ENCODE measurements at places on chromosomes 12 and 14.

DNA sequence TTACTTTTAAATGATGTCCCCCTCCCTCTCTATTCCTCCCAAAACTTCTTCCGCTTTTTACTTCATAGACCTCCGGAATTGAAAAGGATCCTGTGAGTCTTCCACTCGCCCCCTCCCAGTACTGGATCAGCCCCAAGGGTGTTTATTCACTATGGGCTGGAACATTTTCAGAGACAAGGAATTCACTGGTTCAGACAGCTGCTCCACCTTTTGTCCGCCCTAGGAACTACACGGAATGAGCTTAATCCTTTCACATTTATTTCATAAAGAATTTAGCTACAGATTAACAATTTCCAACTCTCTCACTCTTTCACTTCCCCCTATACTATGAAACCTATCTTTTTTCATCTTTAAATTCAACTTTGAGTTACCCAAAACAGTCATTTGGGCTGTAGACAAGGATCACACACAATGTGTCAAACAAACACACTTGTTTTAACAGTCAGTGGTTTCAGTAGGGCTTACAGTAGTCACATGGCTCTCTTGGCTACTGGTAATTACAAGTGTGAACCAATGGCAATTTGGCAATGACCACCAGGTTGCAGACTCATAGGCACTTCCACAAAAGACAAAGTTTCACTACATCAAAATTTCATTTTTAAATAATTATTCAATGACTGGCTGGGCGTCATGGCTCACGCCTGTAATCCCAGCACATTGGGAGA is 20.6 kb downstream of the CNIH1 start:
- DNase-seq = no peak

DNA sequence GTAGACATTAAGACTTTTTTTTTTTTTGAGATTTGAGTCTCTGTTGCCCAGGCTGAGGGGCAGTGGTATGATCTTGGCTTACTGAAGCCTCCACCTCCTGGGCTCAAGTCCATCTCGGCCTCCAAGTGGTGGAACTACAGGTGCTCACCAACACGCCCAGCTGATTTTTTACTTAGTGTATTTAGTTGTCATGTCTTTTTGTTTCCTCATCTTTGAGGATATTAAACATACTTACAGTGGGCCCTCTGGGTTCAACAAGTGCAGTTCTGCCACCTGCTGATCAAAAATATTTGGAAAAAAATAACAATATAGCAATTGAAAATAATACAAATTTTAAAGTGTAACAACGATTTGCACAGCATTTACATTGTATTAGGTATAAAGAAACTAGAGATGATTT is 4.4 kb upstream of the B4GALNT1 start:
- no peak for DNase-seq

DNA sequence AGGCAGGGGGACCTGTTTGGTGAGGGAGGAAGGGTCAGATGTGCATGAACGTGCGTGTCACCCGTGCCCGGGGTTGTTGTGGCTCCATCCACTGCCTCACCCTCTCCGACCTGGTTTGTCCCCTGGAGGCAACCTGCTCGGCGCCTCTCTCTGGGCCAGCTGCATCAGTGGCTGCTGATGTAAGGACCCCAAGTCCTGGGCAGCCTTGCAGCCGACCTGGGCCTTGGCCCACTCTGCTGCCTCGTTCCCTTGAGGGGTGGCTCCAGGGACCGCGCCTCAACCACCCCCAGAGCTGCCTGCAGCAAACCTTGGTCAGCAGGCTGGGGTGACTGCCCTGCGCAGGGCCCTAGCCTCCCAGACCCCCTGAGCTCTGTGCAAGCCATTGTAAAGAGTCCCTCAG is 351.7 kb downstream of the TMEM121 start:
- DNase-seq = no peak

GRCh38 chr12:10454531-10454930 is 1.4 kb upstream of the KLRC1 start:
- DNase-seq = no peak

- DNase-seq = no peak
Observed at GRCh38 chr12:3896801-3897351, 23.7 kb upstream of the PARP11 start.

- peak; percentile 82 for DNase-seq
Observed at GRCh38 chr12:123457980-123458779, at the start of gene SNRNP35. TSS of gene SNRNP35 (plus strand) at chr12:123458139. CDS start at chr12:123465541, 7,402 bp downstream.

DNA sequence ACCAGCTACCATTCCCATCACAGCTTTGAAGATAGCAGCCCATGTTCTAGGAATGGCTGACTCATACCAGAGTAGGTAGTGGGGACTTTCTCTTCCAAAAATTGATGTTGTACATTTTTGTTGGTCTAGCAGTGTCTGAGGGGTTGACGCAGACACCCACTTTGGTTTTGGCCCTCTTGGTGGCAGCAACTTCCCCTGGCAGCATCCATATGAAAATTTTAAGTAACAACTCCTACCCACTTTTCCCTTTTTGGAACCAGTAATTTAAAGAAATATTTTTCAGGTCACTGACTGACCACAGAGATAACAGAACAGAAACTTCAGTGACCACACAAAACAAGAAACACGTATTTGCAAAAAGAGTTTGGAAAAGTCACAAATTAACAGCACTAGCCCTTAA is 162.0 kb upstream of the TMCC3 start:
- DNase-seq = no peak

DNA sequence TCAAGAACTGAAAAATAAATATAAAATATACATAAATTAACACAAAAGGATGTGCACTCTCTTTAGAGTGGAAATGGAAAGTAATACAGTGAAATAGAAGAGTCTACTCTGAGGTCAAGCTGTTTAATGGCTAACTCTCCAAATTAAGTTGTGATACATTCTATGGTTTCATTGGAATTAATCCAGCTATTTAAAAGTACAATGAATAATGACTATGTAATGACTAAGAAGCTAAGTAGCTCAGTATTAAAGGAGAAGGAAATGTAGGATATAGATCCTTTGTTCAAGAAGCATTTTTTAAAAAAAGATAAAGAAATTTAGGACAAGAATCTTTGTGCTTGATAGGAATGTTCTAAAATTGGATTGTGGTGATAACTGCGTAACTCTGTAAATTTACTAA is 85.3 kb downstream of the LRP6 start:
- no peak for DNase-seq

- no peak for DNase-seq
Observed at GRCh38 chr12:80189241-80189640, 89.9 kb downstream of the OTOGL start.

DNA sequence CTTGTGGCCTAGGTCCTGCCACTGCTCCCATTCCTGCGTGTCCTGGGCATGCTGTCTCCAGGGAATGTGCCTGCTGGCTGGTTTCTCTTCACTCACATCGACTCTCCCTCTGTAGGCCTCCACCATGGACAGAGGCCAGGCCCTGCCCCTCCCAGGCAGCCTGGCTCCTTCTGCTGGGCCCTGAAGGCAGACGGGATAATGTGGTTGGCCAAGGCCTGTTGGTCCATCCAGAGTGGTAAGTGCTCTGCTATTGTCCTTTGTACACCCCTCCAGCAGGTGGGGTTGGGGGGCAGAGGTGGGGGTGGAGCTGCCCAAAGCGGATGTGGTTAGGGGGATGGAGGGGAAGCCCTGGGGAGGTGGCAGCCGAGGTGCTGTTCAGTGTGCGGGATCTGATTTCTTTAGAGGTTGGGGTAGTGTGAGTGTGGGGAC is 9.5 kb upstream of the NR4A1 start:
- DNase-seq = no peak

GRCh38 chr14:57122129-57122528 is 146.6 kb downstream of the EXOC5 start:
- no peak for DNase-seq

DNA sequence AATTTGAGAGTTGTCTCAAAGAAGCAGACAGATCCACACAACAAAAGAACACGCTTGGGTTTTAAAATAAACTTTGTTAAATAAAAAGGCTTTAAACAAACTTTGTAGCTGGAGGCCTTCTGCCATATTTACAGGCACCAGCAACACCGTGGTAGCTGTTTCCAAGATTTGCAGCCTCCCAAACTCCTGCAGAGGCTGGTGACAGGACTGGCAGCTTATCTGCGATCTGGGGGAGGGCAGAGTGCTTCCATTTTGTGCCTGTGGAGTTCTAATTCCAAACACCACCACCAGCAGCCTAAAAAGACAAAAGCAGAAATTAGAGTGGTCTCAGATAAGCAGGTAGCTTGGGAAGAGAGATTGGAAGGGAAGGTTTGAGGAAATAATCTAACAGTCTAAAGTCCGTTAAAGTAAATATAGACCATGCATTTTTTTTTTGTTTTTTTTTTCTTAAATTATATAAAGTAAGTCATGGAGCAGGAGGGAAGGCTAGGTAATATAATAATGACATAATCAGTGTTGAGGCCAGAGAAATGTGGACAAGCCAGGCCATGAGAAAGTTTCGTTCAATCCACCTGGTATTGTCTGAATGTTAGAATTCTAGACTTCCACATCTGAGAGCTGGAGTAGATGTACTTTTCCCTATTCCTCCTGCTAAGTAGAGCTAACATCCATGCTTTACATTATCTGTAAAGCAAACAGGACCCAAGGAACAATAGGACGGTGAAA is 69.6 kb upstream of the TMEM132D start:
- no peak for DNase-seq

DNA sequence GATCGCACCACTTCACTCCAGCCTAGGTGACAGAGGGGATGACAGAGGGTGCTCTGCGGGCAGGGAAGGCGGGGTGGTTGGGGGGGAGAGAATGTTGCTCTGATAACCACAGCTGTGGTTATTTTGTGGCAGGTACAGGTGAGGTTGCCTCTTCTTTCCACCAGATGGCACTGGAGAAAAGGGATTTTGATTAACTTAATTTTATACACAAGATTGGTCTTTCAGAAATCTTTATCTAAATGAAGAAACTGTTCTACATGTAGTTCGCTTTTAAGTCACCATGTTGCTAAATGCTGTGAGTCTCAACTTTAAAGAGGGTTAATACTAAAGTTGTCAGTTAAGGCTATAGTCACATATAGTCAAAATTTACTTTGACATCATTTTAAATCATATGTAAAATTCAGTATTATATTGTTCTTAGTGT is 25.7 kb downstream of the FGF23 start:
- peak; percentile 21 for DNase-seq

- no peak for DNase-seq
Observed at GRCh38 chr12:56315249-56315621, 553 bp downstream of the CNPY2 start.

DNA sequence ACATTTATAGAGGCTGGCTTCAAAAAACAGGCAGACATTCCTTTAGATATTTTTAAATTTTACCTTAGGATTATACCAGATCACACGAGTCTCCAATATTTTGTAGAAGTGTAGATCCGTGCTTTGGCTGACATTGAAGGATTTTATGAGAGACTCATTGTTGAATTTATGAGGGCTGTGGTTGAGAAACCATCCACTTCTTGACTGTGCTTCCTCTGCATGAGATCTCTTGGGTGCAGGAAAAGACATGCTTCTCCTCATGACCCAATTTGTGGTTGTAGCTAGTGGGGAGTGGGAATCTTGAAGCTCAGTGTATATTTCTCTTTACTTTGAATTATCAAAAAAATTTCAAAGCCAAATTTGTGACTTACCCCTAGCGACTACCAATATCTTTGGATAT is 36.7 kb upstream of the NKX2-8 start:
- DNase-seq = no peak

- no peak for DNase-seq
Observed at GRCh38 chr12:65956056-65956738, 131.9 kb downstream of the HMGA2 start.

GRCh38 chr14:33768458-33768830 is 182.4 kb downstream of the EGLN3 start:
- DNase-seq = no peak

DNA sequence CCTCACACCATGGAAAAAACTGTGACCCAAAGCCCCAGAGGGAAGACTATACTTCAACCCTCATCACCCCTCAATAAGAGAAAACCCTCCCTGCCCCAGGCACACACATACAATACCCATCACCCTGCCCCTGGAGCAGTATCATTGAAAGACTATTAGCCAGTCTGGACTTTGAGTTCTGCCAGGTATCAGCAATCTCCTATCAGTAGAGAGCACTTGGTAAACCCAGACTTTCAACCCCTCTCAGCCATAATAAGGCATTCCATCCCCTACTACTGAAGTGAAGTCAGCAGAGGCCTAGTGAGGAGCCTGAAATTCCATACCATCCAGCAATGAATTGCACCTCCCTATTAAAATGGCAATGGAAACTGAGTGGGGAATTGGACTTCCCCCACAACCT is 16.4 kb upstream of the PRKD1 start:
- DNase-seq = no peak

DNA sequence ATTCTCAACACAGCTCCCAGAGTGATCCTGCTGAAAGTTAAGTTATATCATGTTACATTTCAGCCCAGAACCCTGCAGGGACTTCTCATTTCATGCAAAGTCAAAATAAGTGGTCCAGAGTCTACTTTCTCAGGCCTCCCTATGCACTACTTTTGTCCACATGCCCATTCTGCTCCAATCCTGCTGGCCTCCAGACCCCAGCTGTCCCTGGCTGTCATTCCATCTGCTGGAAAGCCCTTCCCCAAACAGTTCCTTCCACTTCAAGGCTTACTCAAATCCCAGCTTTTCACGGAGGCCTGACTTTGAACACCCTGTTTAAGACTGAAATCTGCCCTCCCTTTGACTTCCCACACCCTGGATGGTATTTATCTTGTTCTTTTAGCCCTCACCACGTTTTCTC is 109.8 kb upstream of the DNM1L start:
- DNase-seq = no peak

DNA sequence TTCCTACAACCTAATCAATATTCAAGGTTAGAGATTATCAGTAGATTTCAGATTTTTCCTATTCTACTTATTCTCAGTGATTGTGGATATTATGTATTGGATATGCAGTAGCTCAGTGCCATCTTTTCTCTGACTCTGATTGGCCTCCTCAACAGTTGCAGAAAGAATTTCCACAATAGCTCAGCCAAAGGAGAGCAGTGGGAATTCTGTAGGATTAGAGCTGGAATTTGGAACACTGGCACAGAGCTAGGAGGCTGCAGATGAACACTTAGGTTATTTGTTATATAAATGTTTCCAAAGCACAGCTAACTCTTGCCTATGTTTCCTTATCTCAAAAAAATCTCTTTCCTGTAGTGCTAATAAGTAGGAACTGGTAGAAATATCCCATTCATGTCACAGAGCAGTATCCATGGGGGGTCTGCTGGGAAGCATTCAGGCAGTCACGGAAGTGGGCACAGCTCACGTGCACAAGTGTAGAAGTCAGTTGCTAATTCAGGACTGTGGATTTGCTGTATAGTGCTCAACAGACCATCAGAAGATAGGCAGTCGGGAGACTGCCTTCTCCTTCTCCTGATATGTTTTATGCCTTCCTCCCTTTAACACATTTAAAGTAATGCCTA is 116.2 kb upstream of the TMEM260 start:
- DNase-seq = no peak

- no peak for DNase-seq
Observed at GRCh38 chr12:90854136-90854689, 100.8 kb downstream of the CCER1 start.

DNA sequence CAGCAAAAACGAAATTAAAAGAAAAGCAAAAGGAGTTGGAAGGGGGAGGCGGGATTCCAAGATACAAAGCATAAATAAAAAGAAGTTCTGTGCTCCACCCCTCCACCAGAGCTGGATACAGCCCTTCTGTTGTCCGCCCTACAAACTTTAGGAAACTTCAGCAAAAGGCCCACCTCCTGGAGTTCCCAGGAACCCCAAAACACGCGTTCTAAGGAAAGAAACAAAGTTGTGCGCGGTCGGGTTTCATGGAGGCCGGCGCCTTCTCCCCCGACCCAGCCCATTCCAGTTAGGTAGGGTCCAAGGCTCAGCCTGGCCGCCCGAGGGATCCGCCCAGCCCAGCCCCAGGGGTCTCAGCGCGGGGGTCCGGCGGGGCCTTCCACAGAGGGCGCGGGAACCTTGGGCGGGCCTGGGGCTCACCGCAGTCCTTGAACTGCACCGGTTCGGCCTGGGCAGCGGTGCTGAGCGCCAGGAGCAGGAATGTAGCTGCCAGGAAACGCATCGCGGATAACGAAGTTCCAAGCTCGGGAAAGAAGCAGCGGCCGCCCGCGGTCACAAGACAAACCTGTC is at the start of gene NPC2:
Gene NPC2, minus strand, starts transcription at position 530 of the 567 bp plus-strand sequence. Its CDS starts 31 bp downstream, at position 499.
- no peak for DNase-seq
